ENCODE measurements at places on chromosomes 1 and 21.

GRCh38 chr1:118244194-118244593, 59.2 kb upstream of the SPAG17 start:
- DNase-seq, result no peak

GRCh38 chr21:27561116-27561515, 594.2 kb upstream of the ADAMTS5 start:
- no peak for DNase-seq

- DNase-seq, result no peak
These were observed 25.9 kb downstream of the EPHX1 start for GRCh38 chr1:225835856-225836255.

DNA sequence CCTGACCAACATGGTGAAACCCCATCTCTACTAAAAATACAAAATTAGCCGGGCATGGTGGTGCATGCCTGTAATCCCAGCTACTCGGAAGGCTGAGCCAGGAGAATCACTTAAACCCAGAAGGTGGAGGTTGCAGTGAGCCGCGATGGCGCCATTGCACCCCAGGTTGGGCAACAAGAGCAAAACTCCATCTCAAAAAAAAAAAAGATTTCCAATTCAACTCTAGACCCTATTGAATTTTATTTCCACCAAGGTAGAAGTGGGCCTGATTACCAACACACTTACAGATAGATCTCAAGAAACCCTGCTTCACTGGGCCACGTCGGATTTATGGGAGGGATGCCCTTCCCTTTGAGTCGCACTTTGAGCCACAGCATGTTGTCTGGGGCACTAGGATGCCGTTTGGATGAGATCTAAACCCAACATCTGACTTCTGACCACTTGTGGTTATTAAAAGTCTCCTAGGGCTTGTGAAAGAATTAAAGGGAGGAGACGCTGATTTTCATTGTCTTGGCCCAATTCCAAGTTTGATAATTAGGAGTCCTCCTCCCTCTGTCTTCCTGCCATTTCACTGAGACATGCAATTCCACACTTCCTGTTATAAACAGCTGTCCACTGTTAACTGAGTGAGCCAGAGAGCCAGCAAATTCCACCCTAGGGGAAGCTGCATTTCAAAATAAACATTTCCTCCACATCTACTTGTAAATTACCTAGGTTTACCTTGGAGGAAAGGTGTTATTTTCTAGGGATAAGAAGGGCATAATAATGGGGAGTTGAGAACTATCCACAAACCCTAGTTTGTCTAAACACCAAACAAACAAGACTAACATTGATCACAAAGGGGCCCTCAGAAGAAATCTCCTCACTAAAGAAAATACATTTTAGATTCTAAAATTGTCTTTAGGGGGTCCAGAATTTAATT, 5.2 kb upstream of the RERE start:
- DNase-seq, result peak; percentile 35

DNA sequence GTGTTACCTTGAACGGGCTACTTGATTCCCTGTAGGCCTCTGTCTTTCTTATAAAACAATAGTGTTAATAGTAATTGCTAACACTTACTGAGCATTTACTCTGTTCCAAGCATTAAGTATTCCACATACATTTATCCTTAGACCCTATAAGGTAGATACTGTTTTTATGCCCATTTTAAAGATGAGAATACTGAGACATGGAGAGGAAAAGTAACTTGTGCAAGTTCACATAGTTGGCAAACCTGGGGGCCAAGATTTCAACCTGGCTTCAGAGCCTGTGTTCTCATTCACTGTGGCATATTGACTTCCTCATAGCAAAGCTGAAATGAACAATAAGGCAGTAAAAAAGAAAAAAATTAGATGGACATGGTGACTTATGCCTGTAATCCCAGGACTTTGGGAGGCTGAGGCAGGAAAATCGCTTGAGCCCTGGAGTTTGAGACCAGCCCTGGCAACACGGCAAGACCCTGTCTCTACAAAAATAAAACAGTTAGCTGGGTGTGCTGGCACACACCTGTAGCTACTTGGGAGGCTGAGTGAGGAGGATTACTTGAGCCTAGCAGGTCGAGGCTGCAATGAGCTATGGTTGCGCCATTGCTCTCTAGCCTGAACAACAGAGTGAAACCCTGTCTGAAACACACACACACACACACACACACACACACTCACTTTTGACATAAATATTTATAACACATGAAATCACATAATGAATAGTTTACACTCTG, 19.6 kb upstream of the HMGN2 start:
- no peak for DNase-seq

- DNase-seq, result no peak
These were observed 53.5 kb downstream of the FMO4 start for GRCh38 chr1:171367436-171367835.

DNA sequence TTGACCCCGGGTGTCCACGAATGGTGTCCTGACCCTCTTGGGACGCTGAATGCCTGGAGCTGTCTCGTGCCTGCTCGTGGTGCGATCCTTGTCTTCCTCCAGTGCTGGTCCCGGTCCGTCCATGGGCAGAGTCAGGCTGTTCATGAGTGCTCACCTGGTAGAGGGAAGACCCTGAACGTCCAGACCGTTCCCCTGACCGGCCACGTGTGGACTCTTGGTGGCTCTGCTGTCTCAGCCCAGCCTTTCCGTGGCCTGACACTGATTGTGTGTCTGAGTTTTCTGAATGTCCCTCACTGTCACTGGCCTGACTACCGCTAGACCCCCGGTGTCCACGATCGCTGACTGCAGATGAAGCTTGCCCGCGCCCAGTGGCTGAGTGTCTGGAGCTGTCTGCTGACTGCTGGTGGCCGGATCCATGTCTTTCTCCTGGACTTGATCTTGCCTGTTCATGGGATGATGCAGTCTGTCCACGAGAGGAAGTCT, 11.7 kb downstream of the FLG start:
- DNase-seq, result no peak

DNA sequence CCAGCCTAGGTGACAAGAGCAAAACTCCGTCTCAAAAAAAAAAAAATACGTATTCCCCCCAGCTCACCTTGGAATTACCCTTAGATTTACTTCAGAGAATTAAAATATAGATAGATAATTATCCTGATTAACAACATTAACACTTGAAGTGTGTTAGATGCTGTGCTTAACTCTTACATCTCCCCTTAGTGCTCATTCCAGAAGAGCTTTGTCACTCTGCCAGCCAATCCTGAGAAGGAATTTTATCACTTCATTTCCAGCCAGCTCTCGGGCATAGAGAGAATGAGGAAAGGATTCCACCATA, 1.6 kb upstream of the SHC1 start:
- DNase-seq, result no peak

- peak; percentile 44 for DNase-seq
These were observed at the start of gene KCTD3 for GRCh38 chr1:215566556-215567490. Gene KCTD3, plus strand, starts transcription at chr1:215567304. Its CDS starts 382 bp downstream, at chr1:215567686.

GRCh38 chr1:177023726-177024125, 140.8 kb downstream of the ASTN1 start:
- no peak for DNase-seq

DNA sequence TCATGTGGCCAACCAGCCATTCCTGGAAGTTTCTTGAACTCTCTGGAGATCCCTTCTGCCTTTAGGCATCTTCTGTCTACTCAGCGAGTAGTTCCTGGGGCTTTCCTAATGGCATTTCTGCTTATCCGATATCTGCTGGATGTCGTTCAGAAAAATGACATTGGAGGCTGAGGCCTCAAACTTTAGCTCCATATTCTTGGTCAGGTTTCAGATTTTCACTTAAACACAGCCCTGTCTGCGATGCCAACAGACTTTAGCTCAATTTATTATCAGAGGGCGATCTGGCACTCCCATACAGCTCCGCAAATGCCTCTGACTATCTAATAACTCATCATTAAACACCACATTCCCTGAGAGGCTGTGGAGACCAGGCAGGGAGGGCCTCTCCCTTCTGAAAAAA, 46.3 kb upstream of the ETS2 start:
- DNase-seq, result no peak
